Thoracic aorta (tissue), 2 donors: ENCODE measurements at places on chromosomes 2 and 18. TPM values are rescaled to one million over a fixed set of nuclear protein-coding genes. Genes with fewer than 3 reads are reported as not detected.

DNA sequence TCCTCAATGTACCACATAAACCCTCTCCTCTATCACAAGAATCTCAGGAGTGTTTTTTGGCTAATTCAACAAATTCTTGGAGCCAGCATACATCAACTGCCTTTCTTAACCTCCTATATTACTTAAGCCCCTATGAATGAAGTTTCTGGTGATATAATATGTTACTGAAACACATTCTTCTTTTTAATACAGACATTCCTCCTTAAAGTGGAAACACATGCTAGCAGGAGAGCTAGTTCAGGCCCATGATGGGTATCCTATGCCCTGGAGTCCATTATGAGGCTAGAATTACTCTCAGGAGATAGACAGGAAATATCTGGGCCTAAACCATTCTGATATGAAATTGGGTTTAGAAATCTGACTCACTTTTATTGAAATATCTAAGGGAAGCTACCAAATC, 26.6 kb upstream of the RMDN2 start:
- DNase-seq, result no peak

DNA sequence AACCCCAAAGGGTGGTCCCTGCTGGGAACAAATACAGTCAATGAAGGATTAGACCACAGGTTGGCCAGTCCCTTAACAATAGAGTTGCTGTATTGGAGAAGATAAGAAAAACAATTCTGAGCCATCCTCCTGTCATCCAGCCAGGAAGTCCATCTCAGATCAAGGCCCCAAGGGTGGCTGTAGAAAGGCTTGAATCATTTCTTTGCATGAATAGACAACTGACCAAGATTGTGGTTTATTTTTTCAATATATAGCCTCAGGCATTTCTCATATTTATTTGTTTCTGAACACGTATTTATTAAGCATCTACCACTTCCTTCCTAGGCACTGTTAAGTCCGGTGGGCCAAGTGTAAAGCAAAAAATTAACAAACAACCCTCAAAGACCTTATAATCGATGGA, 274.4 kb upstream of the SLC14A2 start:
- no peak for DNase-seq

- DNase-seq, result no peak
Measured at GRCh38 chr2:197248623-197249022, 62.0 kb downstream of the ANKRD44 start.

GRCh38 chr18:44725300-44726058, 44.8 kb downstream of the SETBP1 start:
- no peak for DNase-seq

DNA sequence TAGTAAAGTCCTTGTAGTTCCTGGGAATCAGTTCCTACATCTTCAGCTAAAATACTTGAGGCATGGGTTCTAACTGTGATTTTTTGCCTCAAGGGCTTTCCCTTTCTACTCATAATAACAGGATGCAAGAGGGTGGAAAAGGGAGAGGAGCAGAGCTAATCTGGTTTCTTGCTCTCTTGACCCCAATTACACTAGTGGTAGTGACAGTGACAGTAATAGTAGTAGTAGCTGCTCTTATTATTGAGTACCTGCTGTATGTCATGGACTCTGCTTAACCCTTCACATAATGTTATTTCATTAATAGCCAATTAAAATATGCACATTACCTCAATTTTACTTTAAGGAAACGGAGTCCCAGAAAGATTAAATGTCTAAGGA, 214.8 kb upstream of the HNRNPA3 start:
- no peak for DNase-seq

GRCh38 chr18:24656050-24656449, 195.6 kb downstream of the HRH4 start:
- no peak for DNase-seq

- DNase-seq, result no peak
Measured at GRCh38 chr18:63848159-63848558, 39.3 kb upstream of the SERPINB2 start.

DNA sequence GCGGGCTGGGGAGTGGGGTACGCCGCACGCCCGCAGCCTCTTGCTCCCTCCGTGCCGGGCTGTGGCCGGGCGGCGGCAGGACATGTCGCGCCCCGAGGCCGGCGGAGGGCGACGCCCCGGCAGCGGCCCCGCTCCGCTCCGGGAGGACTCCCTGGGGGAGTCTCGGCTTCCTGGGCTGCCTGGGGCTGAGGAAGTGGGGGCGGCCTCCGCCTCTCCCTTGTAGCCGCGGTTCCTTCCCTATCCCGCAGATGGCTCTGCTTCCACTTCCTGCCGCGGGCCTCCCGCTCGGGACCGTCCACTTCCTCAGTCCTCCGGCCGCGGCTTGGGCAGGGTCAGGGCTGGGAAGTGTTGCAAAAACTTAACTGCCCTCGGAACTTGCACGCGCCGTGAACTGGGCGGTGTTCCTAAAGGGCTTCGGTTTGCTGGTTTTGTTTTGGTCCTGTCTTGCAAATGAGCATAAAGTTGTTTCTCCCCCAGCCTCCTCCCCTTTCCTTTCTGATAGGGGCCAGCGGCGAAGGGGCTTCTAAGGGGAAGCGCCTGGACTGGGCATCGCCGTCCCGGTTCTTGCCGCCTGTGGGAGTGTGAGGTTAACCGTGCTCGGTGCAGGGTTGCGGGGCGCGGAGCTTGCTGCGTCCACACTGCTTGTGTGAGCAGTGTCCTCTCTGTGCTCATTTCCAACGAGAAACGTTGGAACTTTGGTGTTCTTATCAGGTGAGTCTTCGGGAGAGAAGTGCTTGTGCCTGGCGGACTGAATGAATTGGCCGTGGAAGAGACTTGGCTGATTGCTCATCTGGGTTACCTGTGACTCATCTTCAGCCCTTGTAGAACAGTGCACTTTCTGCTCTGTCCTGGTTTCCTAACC, 600 bp downstream of the RALB start:
- DNase-seq, result peak; percentile 25

DNA sequence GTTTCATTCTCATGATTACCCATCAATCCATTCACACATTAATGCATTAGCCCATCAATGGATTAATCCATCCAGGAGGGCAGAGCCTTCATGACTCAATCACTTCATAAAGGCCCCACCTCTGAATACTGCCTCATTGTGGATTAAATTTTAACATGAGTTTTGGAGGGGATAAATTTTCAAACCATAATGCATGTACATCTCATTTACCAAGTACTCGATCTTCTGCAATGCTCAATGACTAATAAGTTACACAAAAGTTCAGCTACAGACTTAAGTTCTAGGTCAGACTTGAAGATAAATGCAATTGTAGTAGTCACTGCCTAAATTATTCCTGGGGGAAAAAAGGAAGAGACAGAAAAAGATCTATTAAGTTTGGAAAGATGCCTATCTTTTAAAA, 120.0 kb upstream of the OSR1 start:
- DNase-seq, result no peak

DNA sequence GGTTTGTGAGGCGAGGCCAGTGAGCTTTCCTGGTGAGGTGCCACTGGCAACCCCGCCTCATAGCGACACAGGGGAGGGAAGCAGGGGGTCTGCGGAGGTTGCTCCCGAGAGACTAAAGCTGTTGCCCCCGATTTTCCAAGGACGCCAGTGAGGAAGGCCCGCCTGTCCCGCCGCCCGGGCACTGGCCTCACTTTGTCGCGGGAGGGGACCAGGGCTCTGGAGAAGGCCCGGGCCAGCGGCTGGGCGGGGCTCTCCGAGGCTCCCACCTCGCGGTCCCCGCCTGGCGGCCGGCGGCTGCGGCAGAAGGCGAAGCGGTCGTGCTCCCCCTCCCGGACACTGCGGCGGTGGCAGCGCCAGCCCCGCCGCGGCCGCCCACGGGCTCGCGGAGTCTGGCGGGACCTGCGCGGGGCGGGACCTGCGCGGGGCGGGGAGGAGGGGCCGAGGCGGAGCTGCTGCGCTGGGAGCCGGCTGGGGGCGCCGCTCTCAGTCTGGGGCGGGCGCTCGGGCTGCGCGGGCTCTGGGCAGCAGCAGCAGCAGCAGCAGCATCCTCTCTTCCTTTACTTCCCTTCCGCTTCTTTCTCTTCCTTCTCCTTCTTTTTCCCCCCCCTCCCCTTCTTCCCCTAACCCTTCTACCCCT, at the start of gene MAP2:
Gene MAP2, plus strand, starts transcription at position 486 of the 637 bp plus-strand sequence. CDS start 229,124 bp downstream, outside the sequence.
- peak; percentile 23 for DNase-seq

DNA sequence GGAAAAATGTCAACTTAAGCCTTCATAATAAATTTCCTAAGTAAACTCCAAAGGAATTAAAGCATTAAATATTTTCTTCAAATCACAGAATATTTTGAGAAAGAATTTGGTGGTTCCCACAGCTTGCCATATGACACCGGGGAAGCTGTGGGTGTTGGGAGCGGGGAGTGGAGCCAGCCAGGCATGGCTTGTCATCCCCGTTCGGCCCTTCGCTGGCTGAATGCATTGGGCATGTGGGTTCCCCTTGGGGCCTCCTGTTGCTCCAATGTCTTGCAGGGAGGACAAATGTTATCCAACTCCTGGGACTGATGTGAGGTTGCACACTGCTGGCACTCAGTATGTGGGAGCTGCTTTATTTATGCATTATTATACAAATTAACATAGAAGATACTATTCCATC, 18.6 kb downstream of the NGEF start:
- DNase-seq, result no peak

DNA sequence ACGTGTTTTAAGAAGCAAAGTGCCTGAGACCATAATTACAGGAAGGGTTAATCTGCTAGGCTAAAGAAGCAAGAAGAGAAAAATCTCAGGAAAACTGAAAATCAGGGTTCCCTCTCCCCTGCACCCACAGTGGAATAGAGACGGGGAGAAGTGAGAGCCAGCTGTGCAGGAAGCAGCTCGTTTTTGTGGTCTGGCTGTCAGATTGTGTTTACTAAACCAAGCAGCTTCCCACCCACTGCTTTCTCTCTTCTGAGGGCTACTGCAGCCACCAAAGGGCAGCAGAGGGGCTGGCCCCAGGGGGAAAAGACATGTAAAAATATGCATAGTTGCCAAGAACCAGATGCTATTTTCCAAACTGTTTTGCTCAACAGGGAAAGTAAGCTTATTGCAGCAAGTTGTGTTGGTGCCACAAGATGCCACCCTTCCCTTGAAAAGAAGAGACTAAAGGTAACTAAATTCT, 72.6 kb upstream of the THUMPD2 start:
- no peak for DNase-seq

- DNase-seq, result no peak
Measured at GRCh38 chr2:46171411-46171953, 125.7 kb upstream of the EPAS1 start.

DNA sequence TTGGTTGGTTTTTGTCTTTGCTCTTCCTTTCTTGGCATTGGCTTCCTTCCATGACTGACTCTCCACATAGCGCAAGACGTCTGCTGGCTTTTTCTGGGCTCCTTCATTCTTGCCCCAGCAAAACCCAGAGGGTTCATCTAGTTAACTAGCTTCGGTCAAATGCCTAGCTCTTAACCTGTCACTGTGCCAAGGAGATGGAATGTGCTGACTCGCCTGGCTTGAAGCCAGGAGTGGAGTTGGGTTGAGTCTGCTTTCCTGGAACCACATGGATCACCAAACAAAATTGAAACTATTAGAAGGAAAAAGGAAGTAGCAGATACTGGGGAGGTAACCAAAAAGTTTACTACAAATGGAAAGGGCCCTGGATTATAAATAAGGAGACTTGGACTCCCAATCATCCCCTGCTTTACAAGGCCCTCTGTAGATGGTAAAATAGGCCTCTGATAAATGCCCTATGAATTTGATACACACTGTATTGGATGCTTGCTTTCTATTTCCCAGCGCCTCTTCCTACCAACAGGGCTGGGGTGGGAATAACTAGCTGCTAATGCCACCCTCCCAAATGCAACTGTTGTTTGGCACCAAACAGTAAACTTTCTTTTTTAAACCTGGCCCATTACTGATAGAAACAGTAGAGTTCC, 11.3 kb downstream of the MALT1 start:
- no peak for DNase-seq

- DNase-seq, result no peak
Measured at GRCh38 chr2:190511104-190511503, 23.4 kb downstream of the NEMP2 start.

GRCh38 chr2:235106874-235107639, 155.2 kb downstream of the SH3BP4 start:
- no peak for DNase-seq

GRCh38 chr2:17540093-17540812, at the start of gene VSNL1:
Gene VSNL1 (plus strand): TSS chr2:17540696. CDS start chr2:17592075, 51,379 bp downstream.
- DNase-seq, result peak; percentile 5

DNA sequence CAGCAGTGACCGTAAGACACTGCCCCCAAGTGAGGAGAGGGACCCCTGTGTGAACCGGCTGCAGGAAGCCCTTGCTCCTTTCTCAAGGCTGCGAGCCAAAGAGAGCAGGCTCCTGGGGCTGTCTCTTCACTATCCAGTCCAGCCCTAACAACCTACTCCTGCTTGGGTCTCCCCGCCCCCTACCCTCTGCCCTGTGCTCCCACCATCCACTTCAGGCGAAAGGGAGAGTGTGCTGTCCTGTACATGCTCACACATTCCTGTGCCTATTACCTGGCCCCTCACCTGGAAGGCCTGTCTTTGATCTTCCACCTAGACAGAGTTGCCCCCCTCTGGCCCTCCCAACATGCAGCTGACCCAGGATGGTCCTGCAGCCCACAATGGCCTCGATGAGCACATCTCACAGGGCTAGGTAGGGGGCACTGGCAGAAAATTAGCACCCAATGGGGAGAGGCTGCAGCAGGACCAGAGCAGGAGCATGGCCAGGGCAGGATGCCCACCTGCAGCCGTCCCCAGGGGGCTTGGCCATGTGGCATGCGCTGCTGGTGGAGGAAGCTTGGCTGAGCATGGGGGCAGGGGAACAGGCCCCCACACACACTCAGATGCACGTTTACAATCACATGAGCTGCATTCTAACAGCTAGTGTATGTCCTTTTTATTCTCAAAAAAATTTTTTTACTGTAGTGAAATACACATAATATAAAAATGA, 93.5 kb downstream of the POLR1A start:
- no peak for DNase-seq

DNA sequence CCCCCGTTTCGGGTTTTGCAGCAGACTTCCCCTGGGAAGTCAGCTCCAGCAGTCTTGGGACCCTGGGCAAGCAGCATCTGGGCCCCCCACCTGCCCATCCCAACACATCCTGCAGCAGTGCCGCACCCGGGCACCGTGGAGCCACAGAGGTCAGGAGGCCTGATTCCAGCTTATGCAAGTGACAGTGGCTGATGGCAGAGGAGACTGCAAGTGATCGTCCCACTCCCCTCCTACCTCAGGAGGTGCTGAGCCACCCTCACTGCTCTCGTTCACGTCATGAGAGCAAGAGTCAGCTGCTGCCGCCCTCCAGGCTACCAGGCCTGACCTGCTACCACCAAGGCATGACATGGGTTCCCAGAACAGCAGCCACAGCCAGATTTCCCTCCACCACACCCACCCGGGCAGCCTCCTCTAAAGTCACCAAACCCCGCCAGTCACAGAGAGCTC, 18.2 kb downstream of the COX7A2L start:
- DNase-seq, result no peak

Gene CSRNP3
- 2.7 TPM for total RNA-seq

Gene CTNNA2
- total RNA-seq, result not detected

Gene MAP2
- 68.8 TPM for total RNA-seq

Gene CCDC148
- total RNA-seq, result 0.71 TPM

Gene FIGLA
- not detected for total RNA-seq

Gene PROKR1
- total RNA-seq, result not detected

Gene PXDN
- total RNA-seq, result 114 TPM

Gene IL1R2
- 47.7 TPM for total RNA-seq
